ENCODE measurements at places on chromosomes 6 and 20.

GRCh38 chr6:21886542-21887151, 293.1 kb downstream of the SOX4 start:
- no peak for DNase-seq

DNA sequence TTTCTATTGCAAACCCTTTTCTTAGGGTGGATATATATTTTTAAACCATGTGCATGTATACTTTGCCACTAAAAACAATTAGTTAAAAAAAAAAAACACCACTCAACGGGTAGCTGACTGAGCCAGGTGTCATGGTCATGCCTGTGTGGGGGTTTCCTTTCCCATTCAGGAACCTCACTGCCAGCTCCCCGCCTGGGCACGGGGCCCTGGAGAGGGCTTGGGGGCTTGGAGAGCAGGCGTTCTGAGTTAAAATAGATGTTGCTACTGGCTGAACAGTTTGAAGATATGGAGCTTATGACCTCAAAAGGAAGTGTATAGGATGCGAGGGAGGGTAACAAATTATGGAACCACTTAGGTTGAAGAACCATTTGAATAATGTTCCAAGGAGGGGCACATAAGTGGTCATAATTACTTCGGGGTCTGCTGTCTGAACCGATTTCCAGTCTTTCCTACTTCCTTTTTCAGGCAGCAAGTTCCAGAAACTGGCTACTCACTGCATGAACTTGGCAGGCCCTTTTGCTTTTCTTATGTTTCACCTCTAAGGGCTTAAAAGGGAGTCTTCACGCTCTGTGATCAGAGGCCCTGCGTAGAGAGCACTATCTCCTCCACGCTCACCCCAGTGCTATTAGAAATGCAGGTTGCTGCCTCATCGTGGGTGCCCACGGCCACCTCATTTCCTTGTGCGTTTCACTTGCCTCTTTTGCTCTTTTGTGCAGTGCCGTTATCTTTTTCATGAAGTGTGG, 9.9 kb downstream of the STX16 start:
- peak; percentile 61 for DNase-seq

DNA sequence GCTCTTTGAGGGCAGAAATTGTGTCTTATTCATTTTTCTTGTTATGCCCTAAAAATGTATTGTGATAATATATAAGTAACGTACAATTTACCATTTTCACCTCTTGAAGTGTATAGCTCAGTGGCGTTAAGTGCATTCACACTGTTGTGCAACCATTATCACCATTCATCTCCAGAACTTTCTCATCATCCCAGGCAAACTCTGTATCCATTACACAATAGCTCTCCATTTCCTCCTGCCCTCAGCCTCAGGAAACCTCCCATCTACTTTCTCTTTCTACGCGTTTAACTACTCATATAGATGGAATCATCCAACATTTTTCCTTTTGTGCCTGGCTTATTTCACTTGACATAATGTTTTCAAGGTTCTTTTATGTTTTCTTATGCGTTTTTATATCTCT, 184.6 kb downstream of the ESR1 start:
- no peak for DNase-seq

- DNase-seq: no peak
Observed at GRCh38 chr6:54289426-54289825, 18.8 kb upstream of the TINAG start.

DNA sequence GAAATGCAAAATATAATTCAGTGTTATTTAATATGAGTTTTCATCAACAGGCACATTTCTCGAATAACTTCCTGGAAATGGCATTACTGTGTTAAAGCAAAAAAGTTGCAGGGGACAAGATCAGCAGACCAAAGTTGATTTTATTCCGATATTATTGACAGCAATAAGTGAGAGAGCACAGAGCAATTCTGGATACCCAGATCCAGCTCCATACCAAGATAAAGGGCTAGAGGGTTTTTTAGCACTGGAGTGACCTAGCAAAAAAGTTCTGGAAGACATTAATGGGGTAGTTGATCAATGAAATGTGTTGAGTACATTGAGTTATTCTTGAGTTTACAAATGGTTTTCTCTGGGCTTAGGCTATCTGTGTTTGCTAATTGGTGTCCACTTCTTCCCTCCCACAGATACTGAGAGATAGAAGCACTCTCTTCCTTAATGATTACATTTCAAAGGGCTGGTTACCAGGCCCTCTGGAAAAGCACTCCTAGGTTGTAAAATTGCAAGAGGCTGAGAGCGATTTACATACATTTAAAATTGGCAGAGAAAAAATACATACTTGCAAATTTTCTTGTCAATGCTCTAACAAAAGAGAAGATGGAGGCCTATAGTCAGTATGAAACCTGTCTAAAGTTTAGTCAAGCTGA, 47.0 kb upstream of the MANEA start:
- DNase-seq: no peak

DNA sequence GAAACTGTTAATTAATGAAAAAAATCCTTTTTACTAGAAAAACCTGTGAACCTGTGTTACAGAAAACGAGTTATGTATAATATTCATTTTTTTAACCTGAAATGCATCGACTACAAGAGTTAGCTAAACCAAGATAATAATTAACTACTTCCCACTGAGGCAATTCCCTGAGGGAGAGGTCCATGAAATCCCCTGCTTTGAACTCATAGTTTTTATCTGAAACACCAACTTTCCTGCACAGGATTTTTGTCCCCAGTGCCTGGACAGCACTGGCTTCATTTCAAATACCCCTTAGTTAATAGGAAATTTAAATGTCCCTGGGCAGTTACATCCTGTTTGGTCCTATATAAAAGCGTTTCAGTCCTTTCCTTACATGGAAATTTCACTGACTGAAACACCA, at the start of gene OR14J1:
TSS of gene OR14J1 (plus strand) at position 386 of the 400 bp plus-strand sequence. CDS start 4,989 bp downstream, outside the sequence.
- DNase-seq: no peak

DNA sequence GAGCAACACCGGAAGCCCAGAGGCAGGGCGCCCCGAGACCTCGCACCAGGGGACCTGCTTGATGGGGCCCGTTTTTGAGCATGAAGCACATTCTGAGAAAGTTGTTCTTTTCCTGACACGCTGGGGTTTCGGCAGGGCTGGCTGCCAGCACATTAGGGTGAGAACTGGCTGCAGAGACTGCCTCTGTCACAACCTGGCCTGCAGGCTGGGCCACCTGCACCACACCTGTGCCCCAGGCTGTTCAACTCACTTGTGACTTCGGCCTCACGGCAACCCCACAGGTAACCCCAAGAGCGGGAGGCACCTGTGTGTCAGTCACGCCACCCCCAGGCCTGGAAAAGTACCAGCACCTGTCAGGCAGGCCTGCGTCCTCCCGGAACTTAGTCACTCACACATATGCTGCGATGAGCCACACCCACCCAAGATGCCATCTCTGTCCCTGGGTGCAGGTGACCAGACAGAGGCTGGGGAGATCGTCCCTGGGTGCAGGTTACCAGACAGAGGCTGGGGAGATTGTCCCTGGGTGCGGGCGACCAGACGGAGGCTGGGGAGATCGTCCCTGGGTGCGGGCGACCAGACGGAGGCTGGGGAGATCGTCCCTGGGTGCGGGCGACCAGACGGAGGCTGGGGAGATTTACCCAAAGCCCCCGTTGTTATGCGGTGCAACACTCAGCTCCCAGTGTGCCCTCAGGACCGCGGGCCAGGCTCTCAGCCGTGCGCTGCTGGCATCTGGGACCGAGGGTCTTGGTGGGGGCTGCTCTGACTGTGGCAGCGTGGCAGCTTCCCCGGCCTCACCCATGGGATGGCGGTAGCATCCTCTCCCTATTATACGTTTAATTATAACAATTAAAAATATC, 82.5 kb upstream of the BHLHE23 start:
- DNase-seq: no peak

DNA sequence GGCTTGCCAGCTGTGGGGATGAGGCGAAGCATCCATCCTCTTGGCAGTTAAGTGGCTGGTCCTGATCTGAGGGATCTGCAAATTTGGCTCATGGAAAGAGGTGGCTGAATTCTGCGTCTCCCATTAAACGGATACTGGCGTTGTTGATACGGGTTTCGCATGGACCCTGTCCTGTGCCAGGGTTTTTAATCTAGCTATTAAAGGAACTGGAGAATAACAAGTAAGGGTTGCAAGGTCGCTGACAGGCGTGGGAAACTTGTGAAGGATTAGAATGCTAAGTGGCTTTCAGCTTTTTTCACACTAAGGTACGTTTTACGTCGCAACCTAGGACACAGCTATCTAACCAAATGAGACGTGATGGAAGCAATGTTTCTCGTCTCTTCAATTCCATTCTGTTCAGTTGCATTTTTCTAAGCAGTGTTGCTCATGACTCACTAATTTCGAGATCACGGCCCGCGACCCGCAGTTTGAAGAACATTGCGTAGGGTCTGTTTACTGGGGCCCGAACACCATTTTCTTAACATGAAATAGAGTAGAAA, 852 bp downstream of the GMNN start:
- DNase-seq: no peak

- no peak for DNase-seq
Observed at GRCh38 chr20:54038961-54039360, 31.4 kb downstream of the BCAS1 start.

DNA sequence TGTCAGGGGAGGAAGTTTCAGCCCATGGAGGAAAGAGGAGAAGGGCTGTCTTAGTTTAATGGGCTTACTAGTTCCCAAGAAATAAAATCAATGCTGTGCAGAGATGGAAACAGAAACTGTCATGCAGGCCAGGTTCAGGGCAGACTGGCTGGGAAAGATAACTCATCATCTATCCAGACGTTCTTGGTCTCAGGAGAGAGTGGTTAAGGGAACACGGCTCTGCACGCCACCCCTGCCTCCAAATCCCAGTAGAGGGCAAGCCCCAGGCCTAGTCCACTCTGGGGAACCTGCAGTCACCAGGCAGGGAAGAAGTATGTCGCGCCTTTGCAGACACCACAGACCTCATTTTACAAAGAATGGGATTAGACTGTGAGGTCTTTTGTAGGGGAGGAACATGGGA, 12.5 kb downstream of the ALDH8A1 start:
- no peak for DNase-seq

DNA sequence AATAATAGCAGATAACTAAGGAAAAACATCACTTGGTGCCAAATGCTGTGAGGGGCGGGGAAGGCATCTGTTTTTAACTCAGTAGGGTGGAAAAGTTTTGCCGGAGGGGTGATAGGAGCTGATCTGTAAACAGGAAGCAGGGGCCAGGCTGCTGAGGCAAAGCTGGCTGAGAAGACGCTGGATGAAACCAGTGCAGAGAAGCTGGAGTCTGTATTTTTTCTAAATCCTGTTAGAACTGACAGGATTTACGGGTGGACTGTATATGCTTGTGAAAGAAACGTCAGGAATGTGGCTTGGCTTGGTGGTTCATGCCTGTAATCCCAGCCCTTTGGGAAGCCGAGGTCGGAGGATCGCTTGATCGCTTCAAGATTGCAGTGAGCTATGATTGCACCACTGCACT, 5.6 kb downstream of the PCMTD2 start:
- DNase-seq: no peak

DNA sequence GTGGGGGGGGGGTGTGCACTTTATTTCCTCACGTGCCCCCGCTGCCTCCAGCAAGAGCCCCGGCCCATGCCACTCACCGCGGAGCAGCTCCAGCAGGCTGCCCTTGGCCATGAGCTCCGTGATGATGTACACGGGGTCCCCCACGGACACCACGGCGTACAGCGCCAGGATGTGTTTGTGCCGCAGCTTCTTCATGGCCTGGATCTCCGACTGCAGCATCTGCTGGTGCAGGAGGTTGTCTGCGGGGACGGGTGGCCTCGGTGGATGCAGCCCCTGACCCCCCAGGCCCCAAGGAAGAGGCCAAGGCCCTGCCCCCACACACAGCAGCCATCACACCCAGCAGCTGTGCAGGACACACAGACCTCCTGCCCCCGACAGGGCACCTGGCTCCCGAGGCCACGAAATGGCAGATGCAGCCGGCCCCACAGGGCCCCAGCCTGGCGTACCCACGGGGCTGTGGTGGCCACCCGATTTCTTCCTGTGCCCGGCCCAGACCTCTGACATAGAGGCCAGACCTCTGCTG, 4.7 kb downstream of the PTK6 start:
- DNase-seq: peak; percentile 47

GRCh38 chr20:60261333-60261732, 303.1 kb downstream of the CDH26 start:
- DNase-seq: no peak

DNA sequence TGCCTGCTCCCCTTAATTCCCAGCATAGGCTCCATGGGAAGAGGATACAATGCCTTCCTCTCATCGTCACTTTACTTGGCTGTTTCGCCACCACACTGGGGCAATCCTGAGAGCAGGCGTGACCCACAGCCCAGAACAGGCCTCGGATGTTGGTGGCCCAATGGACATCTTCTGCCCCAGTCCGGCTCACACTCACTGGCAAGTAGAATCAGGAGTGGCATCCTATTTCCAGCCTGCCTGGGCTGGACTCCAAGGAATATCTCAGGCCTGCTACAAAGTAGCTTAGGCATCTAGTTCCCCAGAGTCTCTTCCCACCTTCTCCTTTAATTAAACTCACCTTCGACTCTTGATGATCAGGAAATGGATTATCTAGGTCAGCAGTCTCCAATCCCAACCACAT, 110.5 kb downstream of the LRFN2 start:
- DNase-seq: no peak

- DNase-seq: no peak
Observed at GRCh38 chr6:140285998-140286690, 911.7 kb upstream of the CITED2 start.

DNA sequence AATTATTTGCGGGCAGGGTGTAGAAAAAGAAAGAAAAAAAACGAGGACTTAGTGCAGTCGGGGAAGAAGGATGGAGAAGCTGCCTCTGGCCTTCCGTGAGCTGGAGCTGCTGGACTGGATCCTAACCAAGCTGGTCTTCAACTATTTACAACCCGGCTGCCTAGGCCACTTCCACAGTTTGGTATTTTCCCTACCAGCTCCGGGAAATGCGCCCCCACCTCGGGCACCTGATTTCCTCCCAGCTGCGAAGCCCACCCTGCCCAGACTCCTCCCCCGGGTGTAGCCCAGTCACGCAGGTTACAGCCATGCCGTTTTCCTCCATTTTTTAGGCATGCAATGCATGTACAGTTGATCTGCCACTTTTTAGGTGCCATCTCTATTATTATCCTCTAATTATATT, 21.2 kb downstream of the THEMIS start:
- DNase-seq: no peak

DNA sequence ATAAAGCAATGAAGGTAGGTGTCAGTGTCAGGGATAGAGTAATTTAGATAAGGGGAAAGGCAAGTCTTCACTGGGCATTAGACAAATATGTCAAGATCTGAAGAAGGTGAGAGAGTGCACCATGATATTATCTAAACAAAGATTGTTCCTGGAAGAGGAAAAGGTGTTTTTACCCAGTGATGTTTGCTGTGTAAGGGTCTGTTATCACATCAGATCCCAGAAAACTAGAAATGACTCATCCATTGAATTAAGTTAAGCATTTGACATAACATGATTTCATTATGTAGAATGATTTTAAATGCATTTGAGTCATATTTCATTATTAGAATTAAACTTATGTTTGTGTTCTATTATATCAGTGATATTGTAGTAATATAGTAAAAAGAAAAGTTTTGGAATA, 1279.5 kb upstream of the CITED2 start:
- no peak for DNase-seq

Data from activated naive CD4-positive, alpha-beta T cell treated with anti-CD3 and anti-CD28 coated beads, Interleukin-2, amount 50 U/mL, for 72 hours (primary cell).